ENCODE measurements at places on chromosomes 3 and 15.

GRCh38 chr3:47310391-47310790 lies 27.6 kb downstream of the KLHL18 start:
- no peak overlapping the region for H3K4me3 ChIP-seq
- DNase-seq, result no peak
- peaks cover 11% of the 10 kb centered on the region for H3K4me1 ChIP-seq
- no peak overlapping the region for H3K27ac ChIP-seq
- H3K36me3 ChIP-seq, result no peaks in the 10 kb centered on the region
- H3K27me3 ChIP-seq, result no peaks in the 10 kb centered on the region

GRCh38 chr3:136949146-136949545 lies 8.6 kb upstream of the IL20RB start:
- no peak for DNase-seq
- H3K27me3 ChIP-seq, result no peaks in the 10 kb centered on the region
- no peak overlapping the region for H3K4me3 ChIP-seq
- no peak overlapping the region for H3K27ac ChIP-seq
- peaks cover 4% of the 10 kb centered on the region for H3K36me3 ChIP-seq
- peaks cover 16% of the 10 kb centered on the region for H3K4me1 ChIP-seq

DNA sequence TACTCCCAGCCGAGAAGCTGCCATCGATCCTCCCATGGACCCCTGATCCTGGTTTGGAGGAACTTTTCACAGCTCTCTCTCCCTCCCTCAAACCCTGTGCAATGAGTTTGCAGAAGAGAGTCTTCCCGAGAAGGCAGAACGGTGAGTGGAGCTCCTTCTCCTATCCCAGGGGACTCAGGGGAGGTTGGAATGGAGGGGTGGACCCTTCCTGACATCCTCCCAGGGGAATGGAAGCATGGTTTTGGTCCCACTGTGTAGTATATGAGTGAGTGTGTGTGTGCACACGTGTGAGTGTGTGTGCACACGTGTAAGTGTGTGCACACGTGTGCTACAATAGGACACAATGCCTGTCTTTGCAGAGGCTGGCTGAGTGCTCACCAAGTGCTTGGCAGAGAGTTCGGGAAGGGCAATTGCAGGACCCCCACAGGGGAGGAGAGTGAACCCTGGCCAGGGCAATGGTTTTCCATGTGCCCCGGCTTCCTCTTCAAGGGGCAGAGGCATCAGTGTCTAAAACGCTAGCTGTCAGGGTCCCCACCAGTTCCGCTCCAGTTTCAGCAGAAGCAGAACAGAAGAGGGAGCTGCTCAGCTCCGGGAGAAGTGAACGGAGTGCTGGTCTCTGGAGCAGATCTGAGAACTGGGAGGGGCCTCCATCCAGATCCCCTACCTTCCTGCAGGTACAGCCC lies 13.8 kb upstream of the IL16 start:
- H3K27ac ChIP-seq, result no peak overlapping the region
- no peaks in the 10 kb centered on the region for H3K27me3 ChIP-seq
- no peak overlapping the region for H3K4me3 ChIP-seq
- DNase-seq, result no peak
- no peaks in the 10 kb centered on the region for H3K4me1 ChIP-seq

DNA sequence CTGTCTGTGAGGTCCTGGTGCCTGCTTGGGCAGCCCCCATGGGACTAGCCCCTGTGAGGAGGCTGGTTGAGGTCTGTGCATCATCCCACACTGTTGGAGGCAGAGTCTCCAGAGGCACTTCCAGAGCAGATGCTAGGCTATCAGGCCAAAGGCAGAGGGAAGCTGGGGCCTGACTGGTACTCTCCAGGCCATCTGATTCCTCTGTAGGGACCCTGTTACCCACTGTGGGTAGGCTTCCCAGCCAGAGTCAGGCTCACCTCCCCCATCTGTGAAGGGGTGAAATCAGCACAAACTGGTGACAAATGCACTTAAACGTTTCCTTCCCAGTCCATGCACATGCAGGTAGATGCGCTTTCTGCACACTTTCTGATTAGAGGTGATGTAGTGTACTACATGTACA lies 212.6 kb upstream of the TOPAZ1 start:
- no peaks in the 10 kb centered on the region for H3K27me3 ChIP-seq
- H3K4me3 ChIP-seq, result no peak overlapping the region
- no peaks in the 10 kb centered on the region for H3K4me1 ChIP-seq
- H3K27ac ChIP-seq, result no peak overlapping the region

DNA sequence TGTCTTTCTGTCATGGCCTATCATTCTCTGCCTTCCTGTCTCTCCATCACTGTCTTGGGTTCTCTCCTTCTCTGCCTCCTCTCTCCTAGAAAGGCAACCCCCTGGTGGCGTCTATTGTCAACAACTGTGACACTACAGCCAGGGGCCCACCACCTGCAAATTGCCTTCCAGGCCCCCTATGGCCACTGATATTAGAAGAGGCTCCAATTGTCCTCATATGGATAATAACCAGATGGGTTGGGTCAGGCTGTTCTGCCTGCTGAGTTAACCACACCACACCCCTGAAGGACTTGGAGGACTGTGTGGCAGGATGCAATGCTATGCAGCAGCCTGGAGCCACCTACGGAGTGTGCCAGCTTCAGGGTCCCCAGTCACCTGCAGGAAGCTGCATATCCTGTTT lies 665.0 kb downstream of the NTRK3 start:
- H3K27me3 ChIP-seq, result no peaks in the 10 kb centered on the region
- no peaks in the 10 kb centered on the region for H3K4me1 ChIP-seq
- H3K4me3 ChIP-seq, result no peak overlapping the region

- no peak overlapping the region for H3K4me3 ChIP-seq
- no peaks in the 10 kb centered on the region for H3K4me1 ChIP-seq
- no peak overlapping the region for H3K27ac ChIP-seq
- H3K27me3 ChIP-seq, result no peaks in the 10 kb centered on the region
- H3K36me3 ChIP-seq, result no peaks in the 10 kb centered on the region
These were observed 8.3 kb downstream of the MEF2A start for GRCh38 chr15:99574048-99574447.

DNA sequence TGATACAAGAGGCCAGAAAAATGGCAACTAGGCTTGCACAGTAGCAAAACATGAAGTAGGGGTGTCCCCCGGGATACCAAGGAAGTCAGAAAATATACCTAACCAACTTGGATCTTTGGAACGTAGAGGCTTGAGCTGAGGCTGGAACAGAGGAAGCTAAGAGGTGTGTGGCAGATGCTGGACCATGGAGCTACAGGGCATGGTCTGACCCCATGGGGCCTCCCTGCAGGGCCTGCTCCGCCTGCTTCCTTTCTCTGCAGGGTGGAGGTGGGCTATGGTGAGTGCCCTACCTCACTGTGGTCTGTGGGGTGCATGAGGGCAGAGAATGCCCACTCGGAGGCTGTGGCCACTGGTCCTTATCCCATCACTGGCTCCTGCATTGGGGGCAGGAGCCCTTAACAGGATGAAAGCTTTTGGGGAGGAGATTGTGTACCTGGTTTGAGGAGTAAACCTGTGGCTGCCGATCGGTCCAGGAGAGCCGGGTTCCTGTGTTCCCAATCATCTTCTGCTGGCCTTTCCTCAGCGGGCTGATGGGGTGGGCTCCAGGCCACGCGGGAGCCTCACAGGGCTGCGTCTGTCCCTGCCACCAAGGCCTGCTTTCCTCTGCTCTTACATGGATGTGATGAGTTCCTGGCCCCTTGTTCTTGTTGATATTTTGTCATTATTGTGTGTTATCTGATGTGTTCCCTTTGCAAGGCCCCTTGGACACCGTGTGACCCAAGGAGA lies 96.8 kb downstream of the OCA2 start:
- no peak overlapping the region for H3K4me3 ChIP-seq
- DNase-seq, result no peak
- no peaks in the 10 kb centered on the region for H3K4me1 ChIP-seq
- no peaks in the 10 kb centered on the region for H3K27me3 ChIP-seq

GRCh38 chr3:171462224-171462623 lies 2.0 kb upstream of the TNIK start:
- H3K27ac ChIP-seq, result no peak overlapping the region
- peaks cover 5% of the 10 kb centered on the region for H3K4me1 ChIP-seq
- H3K36me3 ChIP-seq, result no peaks in the 10 kb centered on the region
- no peak overlapping the region for H3K4me3 ChIP-seq
- no peaks in the 10 kb centered on the region for H3K27me3 ChIP-seq

All from MM.1S (cell line).